ENCODE measurements at places on chromosomes 16 and 17.

GRCh38 chr16:11498683-11499082, 88.0 kb downstream of the LITAF start:
- DNase-seq: no peak

DNA sequence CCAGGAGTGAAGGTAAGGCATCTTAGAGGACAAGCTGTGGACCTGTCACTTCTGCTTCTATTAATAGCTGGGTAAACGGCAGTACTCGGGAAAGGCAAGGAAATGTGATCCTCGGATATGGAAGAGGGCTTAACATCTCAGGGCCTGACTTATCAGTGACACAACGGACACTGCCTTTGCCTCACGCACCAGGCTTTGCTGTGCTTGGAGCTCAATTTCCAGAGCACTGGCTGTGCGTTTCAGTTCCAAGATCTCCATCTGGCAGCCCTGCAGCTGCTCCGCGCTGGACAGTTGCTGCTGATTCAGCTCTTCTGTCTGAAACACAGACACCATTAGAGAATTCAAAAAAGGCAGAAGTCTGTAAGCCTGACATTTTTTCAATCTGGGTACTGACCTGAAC, 3.5 kb downstream of the KRT40 start:
- peak; percentile 74 for DNase-seq

- DNase-seq: no peak
Measured at GRCh38 chr16:77190190-77190477, 856 bp upstream of the MON1B start.

- no peak for DNase-seq
Measured at GRCh38 chr17:41691031-41691777, 2.5 kb downstream of the EIF1 start.

DNA sequence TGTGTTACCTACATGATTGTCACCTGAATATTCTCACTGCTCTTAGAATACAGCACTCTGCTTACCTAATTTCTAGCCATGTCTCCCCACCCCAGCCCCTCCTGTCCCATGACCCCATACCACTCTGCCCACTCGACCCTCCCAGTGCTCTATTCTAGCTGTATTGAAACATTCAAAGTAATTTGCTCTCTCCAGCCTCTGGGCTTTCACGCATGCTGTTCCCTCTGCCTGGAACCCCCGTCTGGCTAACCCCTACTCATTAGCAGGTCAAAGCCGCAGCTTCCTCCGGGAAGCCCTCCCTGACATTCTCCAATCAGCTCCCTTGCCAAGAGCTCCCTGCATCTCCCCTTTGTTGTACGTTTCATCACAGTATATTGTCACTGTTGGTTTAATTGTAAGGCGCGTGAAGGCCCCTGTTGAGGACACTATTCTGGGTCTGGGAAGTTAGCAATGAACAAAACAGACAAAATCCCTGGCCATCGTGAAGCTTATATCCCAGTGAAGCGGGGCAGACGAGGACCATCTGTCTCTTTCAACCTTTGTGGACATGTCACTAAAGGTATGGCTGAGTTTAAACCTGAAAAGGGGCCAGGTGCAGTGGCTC, 72.3 kb upstream of the LHX1 start:
- DNase-seq: no peak

DNA sequence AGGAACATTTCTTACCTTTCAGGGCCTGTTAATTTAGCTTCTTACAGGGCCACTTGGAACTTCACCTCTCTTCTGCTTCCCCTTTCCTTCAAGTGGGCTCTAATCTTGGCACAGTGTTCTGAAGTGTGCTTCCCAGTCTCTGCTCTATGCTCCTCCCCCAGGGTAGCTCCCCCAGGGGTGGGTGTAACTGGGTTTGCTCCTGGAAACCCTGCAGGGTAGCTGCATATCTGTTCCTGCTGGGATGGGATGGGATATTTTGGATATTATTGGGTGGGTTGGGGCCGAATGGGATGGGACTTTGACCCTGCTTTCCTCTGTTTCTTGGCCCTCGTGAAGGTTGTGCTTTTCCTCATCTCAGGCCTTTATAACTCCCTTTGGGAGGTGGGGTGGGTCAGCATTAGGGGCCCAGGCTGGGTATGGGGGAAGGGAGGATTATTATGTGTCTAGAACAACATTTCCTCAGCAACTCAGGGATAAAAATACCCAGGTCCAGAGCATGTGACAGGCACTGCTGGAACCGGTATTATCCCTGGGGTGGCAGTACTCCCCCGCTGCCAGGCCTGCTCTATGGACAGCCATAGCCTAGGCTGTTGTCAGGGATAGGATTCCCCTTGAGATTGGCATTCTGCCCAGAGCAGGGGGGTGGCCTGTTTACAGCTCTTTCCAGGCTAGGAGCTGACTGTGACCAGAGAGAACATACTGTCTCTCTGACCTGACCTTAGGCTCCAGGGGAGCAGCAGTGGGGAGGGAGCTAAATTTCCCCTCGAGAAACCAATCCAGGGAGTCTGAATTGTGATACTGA, 5.0 kb downstream of the NFE2L1 start:
- DNase-seq: peak; percentile 84

- no peak for DNase-seq
Measured at GRCh38 chr17:17503566-17504130, 7.5 kb upstream of the RASD1 start.

DNA sequence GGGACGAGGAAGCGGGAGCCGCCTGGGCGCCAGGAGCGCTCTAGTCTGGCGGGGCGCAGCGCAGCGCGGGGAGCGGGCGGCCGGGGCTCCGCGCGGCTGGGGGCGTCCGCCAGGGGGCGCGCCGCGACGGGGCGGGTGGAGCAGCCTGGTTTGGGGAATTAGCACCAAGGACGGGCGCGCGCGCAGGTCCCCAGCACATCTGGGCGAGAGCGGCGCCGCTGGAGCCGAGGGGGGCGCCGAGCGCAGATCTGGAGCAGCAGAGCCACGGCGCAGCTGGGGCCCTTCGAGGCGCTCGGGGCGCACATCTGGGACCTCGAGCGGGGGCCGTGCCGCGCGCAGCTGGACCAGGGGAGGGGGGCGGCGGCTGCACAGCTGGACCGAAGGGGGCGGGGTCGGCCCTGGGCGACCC, at the start of gene NXPH3:
Gene NXPH3, plus strand, starts transcription at position 193 of the 409 bp plus-strand sequence. CDS start 349 bp downstream, outside the sequence.
- peak; percentile 75 for DNase-seq

DNA sequence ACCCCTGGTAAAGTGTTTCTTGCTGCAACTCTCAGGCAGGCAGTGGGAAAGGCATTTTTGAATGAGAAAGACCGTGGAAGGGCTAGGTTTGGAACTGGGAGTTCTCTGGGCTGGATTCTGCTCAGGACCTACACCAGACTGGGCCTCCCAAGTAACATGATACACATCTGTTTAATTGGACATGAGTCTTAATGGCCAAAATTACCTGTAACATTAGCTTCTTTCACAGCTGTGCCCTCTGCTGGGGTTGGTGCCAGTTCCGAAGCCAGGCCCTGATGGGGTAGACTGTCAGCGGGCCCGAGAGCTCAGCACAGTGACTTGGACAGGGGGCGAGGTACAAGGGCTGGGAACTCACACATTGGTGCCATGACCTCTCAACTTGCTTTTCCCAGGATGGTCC, 118.9 kb upstream of the IRX3 start:
- peak; percentile 20 for DNase-seq

DNA sequence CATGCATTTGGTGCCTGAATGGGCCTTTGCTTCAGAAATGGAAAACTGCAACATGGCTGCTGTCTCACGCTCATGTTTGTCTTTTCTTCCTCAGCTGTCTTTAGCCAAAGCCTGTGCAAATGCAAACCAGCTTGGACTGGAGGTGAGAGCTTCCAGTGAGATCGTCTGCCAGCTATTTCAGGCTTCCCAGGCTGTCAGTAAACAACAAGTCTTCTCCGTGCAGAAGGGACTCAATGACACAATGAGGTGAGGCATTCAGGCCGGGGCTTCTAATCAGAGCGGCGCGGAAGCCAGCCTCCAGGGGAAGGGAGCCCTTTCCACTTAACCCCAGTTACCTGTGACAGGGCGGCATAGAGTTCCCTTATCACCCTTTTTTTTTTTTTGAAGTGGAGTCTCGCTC, 14.3 kb downstream of the CCNF start:
- DNase-seq: no peak

DNA sequence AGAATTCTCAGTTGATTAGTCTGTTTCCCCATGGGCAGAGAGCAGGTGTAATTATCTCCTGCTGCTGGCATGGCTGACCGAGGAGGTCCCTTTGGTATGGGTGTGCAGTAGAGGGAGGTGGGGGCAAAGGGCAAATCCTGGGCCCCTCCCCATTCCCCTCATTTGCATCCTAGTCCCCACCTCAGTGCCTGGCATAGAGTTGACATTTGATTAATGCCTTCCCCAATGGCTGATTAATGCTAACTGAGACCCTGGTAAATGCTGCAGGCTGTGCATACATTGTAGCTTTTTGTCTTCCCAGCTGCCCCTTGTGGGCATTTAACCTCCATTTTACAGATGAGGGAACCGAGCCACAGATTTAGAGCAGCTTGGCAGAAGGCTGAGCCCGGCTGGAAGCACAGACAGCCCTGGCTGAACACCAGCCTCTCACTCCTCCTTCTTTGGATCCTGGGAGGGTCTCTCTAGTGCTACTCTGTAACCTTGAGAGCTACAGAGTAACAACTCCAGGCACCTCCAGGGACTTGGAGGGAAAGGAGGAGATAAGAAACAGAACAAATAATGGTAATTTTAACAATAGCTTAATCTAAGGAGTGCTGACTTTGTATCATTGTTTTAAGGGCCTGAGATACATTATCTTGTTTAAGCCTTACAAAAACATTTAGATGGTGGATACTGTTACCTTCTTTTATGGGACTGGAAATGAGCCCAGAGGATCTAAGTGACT, 5.1 kb downstream of the PLCG2 start:
- no peak for DNase-seq

DNA sequence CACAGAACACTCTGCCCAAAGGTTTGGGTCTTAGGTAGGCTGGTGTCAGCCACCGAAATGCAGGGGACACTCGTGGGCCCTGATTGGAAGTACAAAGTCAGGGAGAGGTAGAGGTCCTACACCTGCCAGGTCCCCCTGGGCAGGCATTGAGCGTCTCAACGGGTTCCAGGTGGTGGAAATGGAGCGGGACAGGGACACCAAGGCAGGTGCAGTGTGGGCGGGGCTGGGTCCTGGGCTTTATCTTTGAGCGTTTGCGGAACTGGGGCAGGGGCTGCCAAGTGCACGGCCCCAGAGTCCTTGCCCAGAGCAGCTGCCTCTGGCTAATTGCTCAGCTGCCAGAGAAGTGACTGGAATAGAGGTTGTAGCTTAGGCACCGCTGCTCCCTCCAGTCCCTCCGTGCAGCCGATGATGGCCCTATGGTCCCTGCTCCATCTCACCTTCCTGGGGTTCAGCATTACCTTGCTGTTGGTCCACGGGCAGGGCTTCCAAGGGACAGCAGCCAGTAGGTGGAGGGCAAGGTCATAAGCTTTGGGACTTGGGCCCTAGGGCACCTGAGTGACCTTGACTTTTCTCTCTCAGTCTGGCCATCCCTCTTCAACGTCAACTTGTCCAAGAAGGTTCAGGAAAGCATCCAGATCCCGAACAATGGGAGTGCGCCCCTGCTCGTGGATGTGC, at the start of gene ZACN:
Gene ZACN, plus strand, starts transcription at position 323 of the 675 bp plus-strand sequence. Its CDS starts 83 bp downstream, at position 406.
- DNase-seq: no peak

DNA sequence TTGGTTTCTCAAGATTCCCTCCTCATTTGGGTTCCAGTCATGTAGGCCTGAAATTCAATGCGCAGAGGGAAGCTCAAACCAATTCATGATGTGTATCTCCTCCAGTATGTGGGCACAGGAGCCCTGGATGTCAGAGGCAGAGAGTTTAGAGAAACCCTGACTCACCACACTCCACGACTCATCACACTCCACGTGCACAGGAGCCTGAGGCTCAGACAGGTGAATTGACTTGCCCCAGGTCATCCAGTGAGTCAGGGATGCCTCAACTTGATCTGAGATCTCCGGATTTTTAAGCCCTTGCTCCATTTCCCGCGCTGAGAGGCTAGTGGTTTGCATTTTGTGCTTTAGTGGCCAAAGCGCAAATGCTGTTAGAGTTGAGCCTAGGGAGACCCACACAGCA, 183.9 kb downstream of the HAPSTR1 start:
- DNase-seq: no peak

DNA sequence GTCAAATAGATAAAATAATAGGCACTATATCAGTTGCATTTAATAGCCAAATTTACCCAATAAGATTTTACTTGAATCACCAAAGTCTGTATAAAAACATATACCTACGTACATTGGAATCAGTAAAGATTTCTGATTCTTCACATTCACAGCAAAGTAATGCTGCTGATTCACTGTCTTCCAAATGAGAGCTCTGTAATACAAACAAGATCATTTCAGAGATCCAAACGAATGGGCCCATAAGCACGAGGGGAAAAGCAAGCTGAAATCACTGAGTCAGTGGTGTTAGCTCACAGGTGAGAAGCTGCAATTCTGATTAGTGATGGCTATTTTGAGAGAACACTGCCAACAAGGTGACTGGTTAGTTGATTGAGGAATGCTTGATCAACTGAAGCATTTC, 81.3 kb downstream of the SSH2 start:
- DNase-seq: no peak

- DNase-seq: no peak
Measured at GRCh38 chr17:31582151-31582907, 190.9 kb downstream of the RAB11FIP4 start.

GRCh38 chr16:86584071-86584685, 5.8 kb downstream of the FOXL1 start:
- DNase-seq: peak; percentile 65

DNA sequence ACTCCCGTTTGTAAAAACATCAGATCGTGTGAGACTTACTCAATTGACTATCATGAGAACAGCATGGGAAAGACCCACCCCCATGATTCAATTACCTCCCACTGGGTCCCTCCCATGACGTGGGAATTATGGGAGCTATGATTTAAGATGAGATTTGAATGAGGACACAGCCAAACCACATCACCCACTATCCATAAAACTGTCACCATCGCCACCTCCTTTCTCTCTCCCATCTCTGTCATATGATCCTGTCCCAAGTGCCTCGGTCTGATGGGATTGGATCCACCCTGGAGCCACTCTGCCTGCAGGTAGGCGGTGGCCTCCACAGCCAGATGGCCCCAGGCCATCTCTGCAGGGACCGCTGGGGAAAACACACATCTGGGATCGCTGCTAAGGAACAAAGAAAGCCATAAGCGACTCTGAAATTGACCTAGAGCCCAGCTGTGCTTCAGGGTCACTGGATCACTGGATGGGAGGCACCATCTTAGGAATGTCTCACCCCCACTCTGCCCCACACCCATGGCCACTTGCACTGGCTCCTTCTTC, 61.2 kb downstream of the TMEM186 start:
- no peak for DNase-seq

DNA sequence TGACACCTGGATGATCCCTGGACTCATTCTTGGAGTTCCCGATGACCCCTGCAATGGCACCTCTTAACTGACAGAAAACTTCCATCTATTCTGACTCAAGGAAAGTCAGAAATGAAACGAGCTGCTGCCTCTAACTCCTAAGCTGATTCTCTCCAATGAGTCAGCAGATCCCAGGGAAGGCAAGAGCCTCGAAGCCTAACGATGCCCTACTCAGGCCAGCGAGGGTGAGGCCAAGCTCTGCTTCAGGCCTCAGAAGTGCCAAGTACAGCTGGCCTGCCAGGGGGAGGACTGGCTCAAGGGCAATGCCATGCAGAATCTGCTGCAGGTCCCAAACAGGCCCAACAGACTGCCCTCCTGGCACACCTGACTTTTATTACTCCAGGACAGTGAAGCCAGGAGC, 36.3 kb downstream of the PLXDC1 start:
- DNase-seq: no peak

GRCh38 chr17:42198897-42199296, 4.6 kb upstream of the GHDC start:
- DNase-seq: no peak

GRCh38 chr17:9079461-9080103, 58.3 kb downstream of the NTN1 start:
- DNase-seq: no peak

All from SJCRH30 (cell line).